ENCODE measurements at places on chromosomes 6 and 20.

DNA sequence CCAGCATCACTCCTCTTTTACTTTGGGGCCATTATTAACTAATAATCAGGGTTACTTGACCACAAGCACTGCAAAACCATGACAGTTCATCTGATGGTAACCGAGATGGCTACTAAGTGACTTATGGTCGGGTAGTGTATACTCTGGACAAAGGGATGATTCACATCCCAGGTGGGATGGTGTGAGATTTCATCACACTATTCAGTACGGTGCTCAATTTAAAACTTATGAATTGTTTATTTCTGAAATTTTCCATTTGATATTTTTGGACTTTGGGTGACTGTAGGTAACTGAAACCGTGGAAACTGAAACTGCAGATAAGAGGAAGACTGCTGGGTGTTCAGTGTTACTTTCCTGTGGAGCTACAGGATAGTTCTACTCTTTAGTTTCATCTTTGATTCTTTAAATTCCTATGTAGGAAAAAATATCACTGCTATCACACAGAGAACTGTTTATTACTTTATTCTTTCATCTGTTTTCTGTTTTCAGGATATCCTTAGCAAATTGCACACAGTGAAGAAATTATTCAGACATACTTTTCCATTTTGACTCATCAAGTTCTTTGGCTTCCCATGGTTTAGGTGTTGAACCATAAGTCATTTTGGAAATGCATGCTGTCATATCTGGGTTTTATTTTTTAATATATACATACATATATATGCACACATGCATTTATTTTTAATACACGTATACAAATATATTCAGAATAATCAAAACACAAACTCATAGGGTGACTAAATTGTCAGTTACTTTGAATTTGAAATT lies 59.1 kb upstream of the C20orf144 start:
- no peak for DNase-seq

- DNase-seq, result no peak
Observed at GRCh38 chr20:11205769-11206362, 532.1 kb upstream of the JAG1 start.

DNA sequence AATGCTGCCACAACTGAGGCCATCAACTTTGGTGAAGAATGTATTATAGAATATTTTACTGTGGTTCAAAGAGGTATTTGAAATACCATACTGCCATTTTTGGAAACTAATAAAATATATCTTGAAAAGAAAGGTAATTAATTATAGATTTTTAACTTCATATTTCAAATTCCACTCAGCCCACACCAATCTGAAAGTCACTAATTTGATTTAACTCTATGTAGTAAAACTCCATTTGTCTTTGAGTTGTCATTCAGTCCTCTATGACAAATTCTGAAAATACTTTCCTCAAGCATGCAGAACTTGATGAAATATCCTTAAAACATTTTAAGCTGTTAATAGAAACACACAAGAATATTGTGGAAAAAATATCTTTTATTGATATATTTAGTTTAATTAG lies 1196.7 kb upstream of the CITED2 start:
- DNase-seq, result no peak

GRCh38 chr20:8796088-8796660 lies 272.7 kb upstream of the PLCB4 start:
- no peak for DNase-seq

DNA sequence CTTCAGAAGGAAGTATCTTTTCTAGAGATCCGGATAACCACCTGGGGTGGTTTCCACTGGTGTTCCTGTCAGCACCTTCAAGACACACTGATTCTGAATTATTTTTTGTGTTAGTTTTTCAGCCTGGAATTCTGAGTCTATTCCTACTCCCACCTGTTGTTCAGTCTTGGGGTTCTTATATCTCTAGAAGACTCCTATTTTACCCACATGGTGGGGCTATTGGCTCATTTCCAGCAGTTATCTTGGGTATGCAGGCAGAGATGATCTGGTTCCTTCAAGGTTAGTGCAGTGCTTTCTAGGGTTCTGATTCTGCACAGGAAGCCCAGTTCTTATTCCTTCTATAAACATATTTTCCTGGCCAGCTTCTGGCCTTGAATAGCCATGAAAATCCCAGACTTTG lies 175.6 kb upstream of the PDE7B start:
- no peak for DNase-seq

DNA sequence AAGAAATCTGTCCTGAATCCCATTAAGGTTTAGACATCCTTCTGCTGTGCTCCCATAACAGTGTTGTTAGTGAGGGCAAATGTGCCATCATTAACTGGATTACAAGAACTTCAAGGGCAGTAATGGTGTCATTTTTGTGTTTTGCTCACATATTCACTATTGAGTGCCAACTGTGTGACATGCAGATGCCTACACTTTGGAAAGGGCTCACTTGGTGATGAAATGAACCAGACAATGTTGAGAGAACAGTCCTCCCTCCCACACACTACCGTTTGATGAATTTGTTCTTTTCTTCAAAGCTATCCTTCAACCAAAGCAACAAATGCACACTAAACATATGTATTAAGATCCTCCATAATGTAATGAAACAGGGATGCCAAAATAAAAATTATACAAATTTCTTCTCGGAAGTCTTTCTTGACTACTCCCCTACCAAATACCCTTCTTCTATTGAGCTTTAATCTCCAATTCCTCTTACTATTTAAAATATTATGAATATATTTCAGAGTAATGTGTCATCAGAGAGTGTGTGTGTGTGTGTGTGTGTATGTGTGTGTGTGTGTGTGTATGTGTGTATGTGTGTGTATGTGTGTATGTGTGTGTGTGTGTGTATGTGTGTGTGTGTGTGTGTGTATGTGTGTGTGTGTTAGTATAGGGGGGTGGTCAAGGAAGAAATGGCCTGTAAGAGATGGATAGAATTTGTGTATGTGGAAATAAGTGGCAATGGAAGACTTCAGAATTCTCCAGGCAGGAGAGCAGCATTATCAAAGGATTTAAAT lies 92.3 kb upstream of the ENPP5 start:
- no peak for DNase-seq

Data from hepatic stellate cell (primary cell).